ENCODE measurements at places on chromosomes 4 and X.

DNA sequence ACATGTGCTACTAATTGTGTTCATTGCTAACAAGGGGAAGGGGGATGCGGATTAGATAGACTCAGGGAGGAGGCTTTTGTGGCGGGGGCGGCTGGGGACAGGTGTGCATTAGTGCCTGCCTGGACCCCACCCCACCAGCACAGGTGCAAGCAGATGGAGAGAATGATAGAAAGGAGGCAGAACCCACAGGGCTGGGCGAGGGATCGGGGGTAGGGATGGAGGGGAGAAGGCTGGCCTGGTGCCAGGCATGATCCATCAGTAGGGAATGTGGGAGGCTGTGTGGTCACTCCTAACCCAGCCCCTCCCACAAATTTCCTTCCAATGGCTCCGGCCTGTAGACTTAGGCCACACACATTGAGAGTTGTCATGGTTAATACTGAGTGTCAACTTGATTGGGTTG lies 30.5 kb upstream of the CRMP1 start:
- no peak for DNase-seq

- DNase-seq = no peak
Measured at GRCh38 chr4:126458993-126459392, 1144.2 kb downstream of the FAT4 start.

GRCh38 chrX:120380699-120381098 lies 18.8 kb downstream of the ATP1B4 start:
- DNase-seq = no peak

DNA sequence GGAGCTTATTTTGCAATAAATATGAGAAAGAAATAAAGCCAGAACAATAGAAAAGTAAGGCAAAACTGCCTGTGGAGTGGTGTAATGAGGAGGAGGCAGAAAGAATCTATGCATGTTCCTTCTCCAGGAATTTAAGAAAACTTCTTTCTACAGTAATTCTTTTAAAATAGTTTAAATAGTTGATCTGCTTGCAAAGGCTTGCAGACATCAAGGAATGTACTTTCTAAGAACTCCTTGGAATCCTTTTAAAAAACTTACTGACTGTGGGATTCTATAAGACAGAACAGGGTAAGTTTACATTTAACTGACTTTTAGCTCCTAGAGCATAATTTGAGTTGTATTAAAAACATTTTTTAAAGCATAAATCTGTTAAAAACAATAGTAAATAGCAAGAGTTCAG lies 63.2 kb upstream of the ALB start:
- DNase-seq = no peak

GRCh38 chrX:154731184-154731583 lies 19.7 kb downstream of the GAB3 start:
- no peak for DNase-seq

DNA sequence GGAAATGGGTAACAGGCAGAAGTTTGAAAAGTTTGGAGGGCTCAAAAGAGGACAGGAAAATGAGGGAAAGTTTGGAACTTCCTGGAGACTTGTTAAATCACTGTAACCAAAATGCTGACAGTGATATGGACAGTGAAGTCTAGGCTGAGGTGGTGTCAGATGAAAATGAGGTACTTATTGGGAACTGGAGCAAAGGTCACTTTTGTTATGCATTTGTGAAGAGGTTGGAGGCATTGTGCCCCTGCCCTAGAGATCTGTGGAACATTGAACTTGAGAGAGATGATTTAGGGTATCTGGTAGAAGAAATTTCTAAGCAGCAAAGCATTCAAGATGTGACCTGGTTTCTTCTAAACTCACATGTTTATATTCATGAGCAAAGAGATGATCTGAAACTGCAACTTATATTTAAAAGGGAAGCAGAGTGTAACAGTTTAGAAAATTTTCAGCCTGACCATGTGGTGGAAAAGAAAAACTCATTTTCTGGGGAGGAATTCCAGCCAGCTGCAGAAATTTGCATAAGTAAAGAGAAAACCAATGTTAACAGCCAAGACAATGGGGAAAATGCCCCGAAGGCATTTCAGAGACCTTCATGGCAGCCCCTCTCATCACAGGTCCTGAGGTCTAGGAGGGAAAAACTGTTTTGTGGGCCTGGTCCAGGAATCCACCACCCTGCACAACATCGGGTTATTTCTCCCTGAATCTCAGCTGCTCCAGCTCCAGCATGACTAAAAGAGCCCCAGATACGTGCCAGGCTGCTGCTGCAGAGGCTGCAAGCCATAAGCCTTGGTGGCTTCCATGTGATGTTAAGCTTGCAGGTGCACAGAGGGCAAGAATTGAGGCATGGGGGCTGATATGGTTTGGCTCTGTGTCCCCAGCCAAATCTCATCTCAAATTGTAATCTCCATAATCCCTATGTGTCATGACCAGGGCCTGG lies 632.5 kb upstream of the GNPDA2 start:
- DNase-seq = no peak

DNA sequence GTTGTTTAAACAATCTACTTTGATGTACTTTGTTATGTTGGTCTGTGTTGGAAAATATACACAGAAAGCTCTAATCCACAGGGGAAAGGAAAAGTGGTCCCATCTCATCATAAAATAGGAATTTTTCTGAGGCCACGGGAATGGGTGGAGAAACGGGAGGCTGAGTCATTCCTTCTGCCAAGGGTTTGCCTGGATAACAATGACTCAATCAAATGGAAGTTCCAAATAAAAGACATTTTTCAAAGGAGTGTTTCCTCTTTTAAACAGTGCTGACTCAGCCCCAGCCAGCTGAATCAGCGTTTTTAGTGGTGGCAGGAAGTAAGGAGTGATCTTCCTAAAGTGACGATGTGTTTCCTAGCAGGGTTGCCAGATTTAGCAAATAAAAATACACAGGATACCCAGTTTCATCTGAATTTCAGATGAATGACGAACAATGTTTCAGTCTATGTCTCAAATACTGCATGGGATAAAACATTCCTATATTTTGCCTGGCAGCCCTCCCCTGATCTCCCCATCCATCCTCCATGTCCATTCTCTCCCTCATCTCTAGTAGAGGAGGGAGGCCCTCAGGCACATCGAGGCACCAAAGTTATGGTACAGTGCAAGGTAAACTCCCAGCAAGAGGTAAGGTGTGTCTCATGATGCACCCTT lies 345.4 kb upstream of the GATB start:
- DNase-seq = peak; percentile 73

- no peak for DNase-seq
Measured at GRCh38 chr4:91373546-91373945, 930.2 kb upstream of the GRID2 start.

Measured in Panc1 (cell line).